Activated T-helper 1 cell treated with anti-CD3 and anti-CD28 coated beads, Interleukin-12 subunit alpha, Interleukin-12 subunit beta, Interleukin-2, Interleukin-4 antibody, amounts not matched to agents 30 ng/mL and 10 ng/mL and 1 ng/mL, durations not matched to agents 14 hours and 24 hours and 36 hours (primary cell): ENCODE measurements at places on chromosomes 5 and 9.

DNA sequence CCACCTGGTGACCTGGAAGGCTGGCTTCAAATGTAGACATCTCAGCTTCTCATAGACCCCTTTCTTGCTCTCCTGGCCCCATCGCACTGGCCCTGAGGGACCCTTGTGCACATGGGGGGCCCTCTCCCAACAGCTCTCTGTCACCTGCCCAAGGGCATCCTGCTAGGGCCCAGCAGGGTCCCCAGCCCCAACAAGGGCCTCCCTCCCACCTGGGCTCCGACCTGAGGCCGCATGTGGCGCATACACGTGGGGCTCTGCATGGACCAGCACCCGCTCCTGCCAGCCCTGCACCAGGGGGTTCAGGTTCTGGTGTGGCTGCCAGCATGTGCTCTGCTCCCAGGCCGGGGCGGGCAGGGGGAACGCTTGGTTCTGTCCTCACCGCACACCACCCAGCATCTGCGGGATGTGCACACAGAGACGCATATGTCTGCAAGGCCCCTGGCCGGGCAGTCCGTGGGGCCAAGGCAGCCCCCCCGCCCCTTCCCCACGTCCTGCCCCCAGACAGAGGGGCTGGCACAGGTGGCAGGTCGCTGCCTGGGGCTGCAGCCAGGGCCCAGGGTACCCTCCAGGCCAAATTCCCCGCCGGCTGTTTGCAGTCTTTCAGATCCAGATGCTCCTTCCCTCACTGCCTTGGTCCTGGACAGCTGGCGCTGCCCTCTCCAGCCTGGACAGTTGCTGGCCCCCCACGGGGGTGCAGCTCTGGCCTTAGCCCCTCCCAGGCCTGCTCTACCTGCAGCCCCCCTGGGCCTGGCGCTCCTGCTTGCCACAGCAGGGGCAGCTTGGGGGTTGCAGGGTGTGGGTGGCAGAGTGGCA, 17.9 kb upstream of the NRARP start:
- peaks cover 3% of the 10 kb centered on the region for H3K27me3 ChIP-seq
- no peak overlapping the region for H3K27ac ChIP-seq
- DNase-seq, result no peak
- no peak overlapping the region for H3K4me3 ChIP-seq
- H3K36me3 ChIP-seq, result no peaks in the 10 kb centered on the region
- H3K4me1 ChIP-seq, result no peaks in the 10 kb centered on the region

DNA sequence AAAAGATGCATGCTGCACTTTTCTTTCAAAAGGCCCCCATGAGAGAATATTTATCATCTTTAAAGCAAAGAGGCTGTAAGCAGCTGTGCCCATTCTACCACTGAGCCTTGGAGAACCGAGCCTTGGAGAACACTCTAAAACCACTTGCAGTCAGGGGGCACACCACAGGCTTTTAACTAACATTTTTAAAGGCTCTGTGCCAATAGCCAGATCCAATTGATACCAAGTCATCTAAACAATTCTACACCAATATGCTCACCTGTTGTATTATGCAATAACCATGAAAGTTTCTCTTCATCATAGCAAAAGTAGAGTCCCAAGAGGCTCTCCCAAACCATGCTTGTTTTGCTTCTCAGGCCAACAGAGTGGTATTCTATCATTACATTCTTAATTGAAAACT, 1090.5 kb upstream of the SEMA6A start:
- H3K4me1 ChIP-seq, result no peaks in the 10 kb centered on the region
- H3K27me3 ChIP-seq, result no peaks in the 10 kb centered on the region
- DNase-seq, result no peak
- H3K36me3 ChIP-seq, result no peaks in the 10 kb centered on the region
- H3K4me3 ChIP-seq, result no peak overlapping the region

- H3K4me1 ChIP-seq, result no peaks in the 10 kb centered on the region
- H3K27me3 ChIP-seq, result peaks cover 6% of the 10 kb centered on the region
- no peaks in the 10 kb centered on the region for H3K36me3 ChIP-seq
- no peak for DNase-seq
- H3K27ac ChIP-seq, result no peak overlapping the region
Measured at GRCh38 chr5:107377277-107377609, 293.5 kb downstream of the EFNA5 start.

- no peaks in the 10 kb centered on the region for H3K27me3 ChIP-seq
- H3K36me3 ChIP-seq, result no peaks in the 10 kb centered on the region
- DNase-seq, result no peak
Measured at GRCh38 chr5:60797482-60798153, 46.5 kb downstream of the ELOVL7 start.

DNA sequence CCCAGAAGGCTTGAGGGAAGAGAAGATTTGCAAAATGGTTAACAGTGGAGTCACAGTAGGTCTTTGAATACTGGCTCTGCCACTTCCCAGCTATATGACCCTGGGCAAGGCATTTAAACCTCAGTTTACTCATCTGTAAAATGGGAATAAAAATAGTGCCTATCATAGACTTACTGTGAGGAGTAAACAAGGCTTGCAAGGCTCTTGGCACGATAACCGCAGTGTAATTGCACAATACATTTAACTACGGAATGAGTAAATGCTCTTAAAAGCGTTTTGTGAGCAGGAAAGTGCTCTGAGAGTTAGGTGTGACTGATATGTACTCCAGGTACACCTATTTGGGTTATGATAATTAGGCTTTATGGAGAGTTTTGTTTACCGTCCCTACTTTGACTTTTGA, 8.4 kb downstream of the SLC36A3 start:
- H3K27ac ChIP-seq, result no peak overlapping the region
- H3K27me3 ChIP-seq, result peaks cover 10% of the 10 kb centered on the region
- no peak for DNase-seq
- no peak overlapping the region for H3K4me3 ChIP-seq
- no peaks in the 10 kb centered on the region for H3K36me3 ChIP-seq

GRCh38 chr9:127320115-127320378, 55.5 kb downstream of the GARNL3 start:
- H3K27me3 ChIP-seq, result peaks cover 18% of the 10 kb centered on the region
- no peak overlapping the region for H3K4me3 ChIP-seq
- no peak for DNase-seq
- H3K36me3 ChIP-seq, result no peaks in the 10 kb centered on the region

- H3K27ac ChIP-seq, result no peak overlapping the region
- H3K4me3 ChIP-seq, result no peak overlapping the region
- no peak for DNase-seq
- H3K36me3 ChIP-seq, result no peaks in the 10 kb centered on the region
- no peaks in the 10 kb centered on the region for H3K4me1 ChIP-seq
- peaks cover 2% of the 10 kb centered on the region for H3K27me3 ChIP-seq
Measured at GRCh38 chr9:86557918-86558317, 203.7 kb upstream of the TUT7 start.

- peaks cover 13% of the 10 kb centered on the region for H3K4me1 ChIP-seq
- no peak for DNase-seq
- no peak overlapping the region for H3K4me3 ChIP-seq
- H3K27me3 ChIP-seq, result no peaks in the 10 kb centered on the region
Measured at GRCh38 chr5:133985540-133986180, 17.2 kb upstream of the C5orf15 start.

GRCh38 chr5:141521244-141521781, 32.4 kb downstream of the PCDHGC5 start:
- DNase-seq, result no peak
- H3K36me3 ChIP-seq, result peaks cover 77% of the 10 kb centered on the region
- H3K27ac ChIP-seq, result peak overlapping the region; percentile 35
- H3K4me1 ChIP-seq, result peaks cover 42% of the 10 kb centered on the region

GRCh38 chr5:139062910-139063663, 135.1 kb downstream of the SIL1 start:
- H3K4me3 ChIP-seq, result no peak overlapping the region
- H3K27ac ChIP-seq, result no peak overlapping the region
- peaks cover 6% of the 10 kb centered on the region for H3K4me1 ChIP-seq
- no peaks in the 10 kb centered on the region for H3K36me3 ChIP-seq

GRCh38 chr9:81031422-81032029, 657.8 kb downstream of the TLE1 start:
- no peaks in the 10 kb centered on the region for H3K4me1 ChIP-seq
- no peak overlapping the region for H3K27ac ChIP-seq
- no peak overlapping the region for H3K4me3 ChIP-seq
- H3K36me3 ChIP-seq, result no peaks in the 10 kb centered on the region

DNA sequence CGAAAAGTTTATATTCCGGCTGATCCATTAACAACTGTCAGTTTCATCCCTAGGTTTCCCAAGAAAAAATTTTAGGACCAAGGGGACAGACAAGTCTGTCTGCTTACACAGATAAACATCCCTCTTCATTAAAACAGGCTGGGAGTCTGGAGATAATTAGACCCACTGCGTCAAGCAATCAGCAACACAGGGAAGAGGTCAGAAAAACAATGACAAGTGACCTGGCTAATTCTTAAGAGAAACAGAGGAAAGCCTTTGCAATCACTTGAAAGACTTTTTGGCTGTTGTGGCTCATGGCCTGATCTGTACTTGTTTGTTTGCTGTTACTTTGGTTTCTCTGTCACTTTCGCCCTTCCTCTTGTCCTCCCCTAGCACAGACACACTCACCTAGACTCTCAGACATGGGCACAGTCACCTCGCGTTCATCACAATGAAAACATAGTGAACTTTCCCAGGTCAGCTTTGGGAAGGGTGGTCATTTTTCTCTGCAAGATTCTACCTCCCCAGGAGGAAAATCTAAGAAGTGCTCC, 2.9 kb upstream of the CCDC192 start:
- no peak for DNase-seq
- no peaks in the 10 kb centered on the region for H3K4me1 ChIP-seq
- H3K27ac ChIP-seq, result no peak overlapping the region
- peaks cover 10% of the 10 kb centered on the region for H3K27me3 ChIP-seq
- no peaks in the 10 kb centered on the region for H3K36me3 ChIP-seq

DNA sequence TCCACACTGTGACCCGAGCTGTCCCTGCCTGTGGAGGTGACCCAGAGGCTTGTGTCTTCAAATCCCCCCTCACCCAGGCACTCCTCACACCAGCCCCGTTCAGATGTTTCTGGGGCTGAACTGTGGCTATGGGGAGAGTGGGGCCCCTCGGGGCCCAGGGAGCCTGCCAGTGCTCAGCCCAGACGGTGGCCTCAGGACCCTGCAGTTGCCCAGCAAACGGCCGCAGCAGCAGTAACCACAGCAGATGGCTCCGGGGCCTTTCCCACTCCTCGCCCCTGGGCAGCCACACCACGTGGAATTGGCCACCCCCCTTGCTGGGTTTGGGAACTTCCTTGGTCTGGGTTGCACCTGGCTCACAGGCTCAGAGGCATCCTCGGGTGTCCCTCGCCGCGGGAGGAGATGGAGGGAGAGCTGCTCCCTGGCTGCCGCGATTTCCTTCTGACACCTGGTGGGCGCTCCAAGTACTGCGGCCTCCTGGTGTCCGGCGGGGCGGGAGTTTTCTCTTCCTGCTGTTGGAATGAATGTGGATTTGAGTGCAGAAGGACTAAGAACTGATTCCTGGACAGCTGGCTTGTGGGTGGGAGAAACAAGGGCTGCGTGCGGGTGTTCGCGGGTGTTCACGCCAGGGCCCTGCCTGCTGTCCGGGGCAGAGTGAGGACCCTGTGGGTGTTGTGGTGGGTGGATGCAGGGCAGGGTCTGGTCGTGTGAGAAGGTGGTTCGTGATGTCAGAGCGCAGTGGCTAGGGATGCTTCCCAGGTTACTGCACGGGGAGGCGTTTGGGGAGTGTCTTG, 97.5 kb downstream of the COL5A1 start:
- no peak overlapping the region for H3K4me3 ChIP-seq
- no peak for DNase-seq
- no peaks in the 10 kb centered on the region for H3K4me1 ChIP-seq
- H3K27me3 ChIP-seq, result no peaks in the 10 kb centered on the region
- H3K27ac ChIP-seq, result no peak overlapping the region

- peaks cover 10% of the 10 kb centered on the region for H3K4me1 ChIP-seq
- H3K27me3 ChIP-seq, result no peaks in the 10 kb centered on the region
- no peaks in the 10 kb centered on the region for H3K36me3 ChIP-seq
- H3K4me3 ChIP-seq, result no peak overlapping the region
- no peak overlapping the region for H3K27ac ChIP-seq
- DNase-seq, result no peak
Measured at GRCh38 chr9:106961623-106962022, 98.7 kb downstream of the ZNF462 start.

GRCh38 chr5:72612810-72613209, 105.6 kb upstream of the ZNF366 start:
- no peak for DNase-seq
- no peak overlapping the region for H3K27ac ChIP-seq
- no peaks in the 10 kb centered on the region for H3K4me1 ChIP-seq
- no peak overlapping the region for H3K4me3 ChIP-seq
- H3K27me3 ChIP-seq, result peaks cover 7% of the 10 kb centered on the region
- H3K36me3 ChIP-seq, result no peaks in the 10 kb centered on the region

DNA sequence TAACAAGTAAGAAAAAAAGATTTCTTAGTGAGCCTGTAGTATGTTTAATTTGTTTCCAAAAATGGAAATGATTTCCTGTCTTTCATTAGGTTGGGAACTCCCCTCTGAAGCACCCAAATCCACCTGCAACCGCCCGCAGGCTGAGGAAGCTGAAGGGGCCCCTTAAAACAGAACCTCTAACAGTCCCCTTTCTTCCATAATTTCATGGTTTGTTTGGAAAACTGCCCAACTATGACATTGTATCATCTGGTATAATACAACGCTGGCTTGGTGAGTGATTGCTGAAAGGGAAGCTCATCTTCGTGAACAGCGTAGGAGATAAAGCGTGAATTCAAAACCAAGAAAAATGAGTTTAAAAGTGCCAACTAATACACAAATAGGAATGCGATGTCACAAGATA, 215.5 kb downstream of the FSTL4 start:
- no peak overlapping the region for H3K4me3 ChIP-seq
- no peak overlapping the region for H3K27ac ChIP-seq
- H3K4me1 ChIP-seq, result peaks cover 35% of the 10 kb centered on the region
- peaks cover 6% of the 10 kb centered on the region for H3K27me3 ChIP-seq

DNA sequence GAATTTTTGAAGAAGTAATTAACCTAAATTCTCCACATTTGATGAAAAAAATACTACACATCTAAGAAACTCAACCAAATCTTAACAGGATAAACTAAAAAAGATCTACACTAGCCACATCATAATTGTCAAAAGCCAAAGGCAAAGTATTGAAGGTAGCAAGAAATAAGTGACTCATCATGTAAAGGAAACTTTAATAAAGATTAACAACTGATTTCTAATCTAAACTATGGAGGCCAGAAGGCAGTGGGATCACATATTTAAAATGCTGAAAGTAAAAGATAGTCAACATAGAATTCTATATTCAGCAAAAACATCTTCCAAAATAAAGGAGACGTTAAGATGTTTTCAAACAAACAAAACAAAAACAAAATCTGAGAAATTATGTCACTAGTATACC, 2002.9 kb downstream of the MAT2B start:
- DNase-seq, result no peak
- H3K4me1 ChIP-seq, result no peaks in the 10 kb centered on the region
- H3K4me3 ChIP-seq, result no peak overlapping the region
